Activated CD4-positive, alpha-beta T cell treated with anti-CD3 and anti-CD28 coated beads, Interleukin-2, amount 10 ng/mL, durations not matched to agents 24 days and 14 days (primary cell): ENCODE measurements at places on chromosomes 5 and 9. TPM values are rescaled to one million over a fixed set of nuclear protein-coding genes. Genes with fewer than 3 reads are reported as not detected.

TRIM36 gene
- total RNA-seq: 0.12 TPM in 1 of 2 replicates, not detected in the other

GRIN1 gene
- total RNA-seq: 0.07 TPM in 1 of 2 replicates, not detected in the other

UNC13B gene
- 0.47 and 0.51 TPM in 2 replicates for total RNA-seq

NR6A1 gene
- total RNA-seq: 2.3 and 2.7 TPM in 2 replicates

LRRC70 gene
- total RNA-seq: 0.73 and 2.0 TPM in 2 replicates

GRXCR2 gene
- total RNA-seq: not detected in 2 replicates

PCDHA6 gene
- not detected in 2 replicates for total RNA-seq

IFNA16 gene
- total RNA-seq: not detected in 2 replicates

CXCL14 gene
- not detected in 2 replicates for total RNA-seq

SLCO4C1 gene
- total RNA-seq: 0.17 and 0.28 TPM in 2 replicates

ASS1 gene
- 3.2 and 4.5 TPM in 2 replicates for total RNA-seq

TLX3 gene
- total RNA-seq: not detected in 2 replicates

F12 gene
- total RNA-seq: 2.7 and 2.8 TPM in 2 replicates

PRDM9 gene
- total RNA-seq: not detected in 2 replicates

CTXN3 gene
- not detected in 2 replicates for total RNA-seq

PIP5KL1 gene
- total RNA-seq: 0.89 and 0.90 TPM in 2 replicates

TAF11L4 gene
- total RNA-seq: not detected in 2 replicates

KCNIP1 gene
- total RNA-seq: not detected in 2 replicates

DMRTA1 gene
- total RNA-seq: not detected in 2 replicates

PCDHAC1 gene
- not detected in 2 replicates for total RNA-seq

ADAMTS19 gene
- total RNA-seq: not detected in 2 replicates

LCN9 gene
- total RNA-seq: not detected in 2 replicates

MACIR gene
- 12.1 and 13.3 TPM in 2 replicates for total RNA-seq

CNTNAP3B gene
- not detected in 2 replicates for total RNA-seq

PAPPA gene
- total RNA-seq: not detected in 2 replicates

MFAP3 gene
- total RNA-seq: 23.1 and 26.4 TPM in 2 replicates

RNF180 gene
- total RNA-seq: not detected in 2 replicates

MYORG gene
- 1.4 TPM in 2 replicates for total RNA-seq

EXOC3 gene
- total RNA-seq: 64.5 and 67.2 TPM in 2 replicates

MYMK gene
- total RNA-seq: not detected in 2 replicates

OBP2B gene
- not detected in 2 replicates for total RNA-seq

PCDHGA3 gene
- 0.14 and 0.19 TPM in 2 replicates for total RNA-seq

DNAH5 gene
- total RNA-seq: not detected in 2 replicates

EPB41L4A gene
- total RNA-seq: not detected in 2 replicates

ASTN2 gene
- total RNA-seq: 2.8 and 3.1 TPM in 2 replicates

PCDHGA11 gene
- total RNA-seq: 0.23 and 0.31 TPM in 2 replicates

DDX4 gene
- 0.19 and 0.40 TPM in 2 replicates for total RNA-seq

KLHL9 gene
- 14.8 and 15.0 TPM in 2 replicates for total RNA-seq

NEURL1B gene
- total RNA-seq: 0.05 and 0.31 TPM in 2 replicates

SKP2 gene
- total RNA-seq: 63.0 and 69.8 TPM in 2 replicates

DNAI1 gene
- not detected in 2 replicates for total RNA-seq

SOWAHA gene
- 0.59 and 0.65 TPM in 2 replicates for total RNA-seq

TMEM252 gene
- not detected in 2 replicates for total RNA-seq

GDF9 gene
- total RNA-seq: 0.30 and 0.45 TPM in 2 replicates

LIFR gene
- total RNA-seq: 0.12 TPM in 2 replicates

TOR2A gene
- 20.4 and 21.4 TPM in 2 replicates for total RNA-seq

CCNJL gene
- total RNA-seq: not detected in 2 replicates
